Left ventricle myocardium inferior (tissue), 1 donor: ENCODE measurements at places on chromosomes 4 and X.

DNA sequence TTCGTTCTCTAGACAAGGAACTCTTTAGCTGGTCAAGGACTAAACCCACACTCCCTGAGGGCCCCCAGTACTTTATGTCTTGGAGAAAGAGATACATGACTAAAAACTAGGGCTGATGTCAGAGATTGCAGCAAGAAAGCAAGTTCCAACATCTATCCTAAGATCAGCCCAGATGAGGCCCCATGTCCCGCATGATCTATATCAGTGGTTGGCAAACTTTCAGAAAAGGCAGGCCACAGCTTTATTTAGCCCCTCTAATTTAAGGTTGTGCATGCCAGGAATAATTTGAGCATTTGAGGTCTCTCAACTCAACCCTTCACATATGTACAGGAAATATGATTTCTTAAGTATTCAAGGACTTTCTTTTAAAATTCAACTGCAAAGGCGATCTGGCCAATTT is 44.1 kb upstream of the FRMD7 start:
- no peak for DNase-seq

DNA sequence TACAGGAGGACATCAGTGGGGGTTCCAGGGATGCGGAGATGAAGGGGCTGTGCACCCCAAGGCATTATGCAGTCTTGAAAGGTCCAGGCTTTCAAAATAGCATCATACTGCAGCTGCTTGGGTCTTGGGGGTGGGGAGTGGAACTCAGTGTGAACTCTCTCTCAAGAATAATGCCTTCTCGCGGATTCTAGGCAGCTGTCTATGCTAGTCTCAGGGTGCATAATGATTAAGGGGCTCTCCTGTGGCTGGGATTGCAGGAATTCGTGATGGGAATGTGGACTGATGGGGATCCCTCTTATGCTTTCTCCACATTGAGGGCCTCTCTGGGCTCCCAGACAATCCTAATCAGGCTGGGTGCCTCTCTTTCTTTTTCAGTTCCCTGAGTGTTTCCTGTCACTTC is 172.2 kb upstream of the ARHGAP24 start:
- DNase-seq = no peak

GRCh38 chrX:110519501-110519900 is 160.9 kb downstream of the RTL9 start:
- no peak for DNase-seq

- no peak for DNase-seq
Measured at GRCh38 chr4:75497133-75497532, 17.1 kb downstream of the RCHY1 start.

DNA sequence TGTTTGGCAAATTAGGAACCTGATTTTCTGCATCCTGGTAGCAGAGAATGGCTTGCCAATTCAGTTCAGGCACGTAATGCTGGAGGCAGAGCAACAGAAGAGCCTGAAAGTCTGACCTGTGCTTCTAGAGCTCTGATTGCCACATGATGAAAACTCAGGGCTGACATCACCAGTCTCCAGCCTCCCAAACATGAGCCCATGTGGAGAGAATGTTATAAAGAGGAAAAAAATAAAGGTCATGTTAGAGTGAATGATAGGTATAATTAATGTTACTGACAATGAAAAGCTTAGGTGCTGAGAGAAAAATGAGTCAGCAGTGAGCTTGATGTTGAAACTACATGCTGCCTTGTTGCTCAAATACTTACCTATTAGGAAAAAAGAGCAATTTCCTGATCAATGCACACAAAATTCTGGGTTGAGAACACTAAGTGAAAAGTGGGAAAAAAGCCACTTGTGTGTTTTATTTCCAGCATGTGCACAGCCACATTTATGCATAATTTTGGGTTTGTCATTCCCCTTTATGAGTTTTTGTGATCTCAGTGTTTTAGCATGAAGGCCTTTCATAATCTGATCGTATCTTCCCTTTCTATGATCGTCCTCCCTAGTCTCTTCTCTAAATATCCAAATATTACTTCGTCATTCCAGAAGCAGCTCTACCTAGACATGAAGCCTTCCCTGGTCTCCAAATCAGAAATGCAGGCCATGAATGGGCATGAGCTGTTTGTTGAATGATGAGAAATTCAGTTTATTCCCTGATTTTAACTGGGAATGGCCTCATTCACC is 113.3 kb upstream of the CPEB2 start:
- no peak for DNase-seq
